ENCODE measurements at places on chromosomes 3 and 15.

DNA sequence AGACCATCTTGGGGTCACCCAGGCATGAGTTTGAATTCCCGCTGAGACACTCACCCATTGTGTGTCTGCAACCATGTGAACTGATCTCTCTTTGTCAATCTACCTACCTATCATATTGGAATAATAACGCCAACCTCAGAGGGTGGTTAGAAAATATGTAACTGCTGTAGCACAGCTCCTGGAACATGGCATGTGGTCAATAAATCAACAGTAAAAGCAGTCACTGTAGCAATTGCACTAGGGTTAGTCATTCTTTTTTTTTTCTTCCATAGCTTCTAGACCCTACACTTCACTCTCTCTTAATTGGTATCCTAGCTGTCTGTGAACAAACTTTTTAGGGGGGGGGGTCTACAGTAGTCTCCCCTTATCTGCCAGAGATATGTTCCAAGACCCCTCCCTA is 64.2 kb upstream of the SLCO2A1 start:
- DNase-seq, result no peak

DNA sequence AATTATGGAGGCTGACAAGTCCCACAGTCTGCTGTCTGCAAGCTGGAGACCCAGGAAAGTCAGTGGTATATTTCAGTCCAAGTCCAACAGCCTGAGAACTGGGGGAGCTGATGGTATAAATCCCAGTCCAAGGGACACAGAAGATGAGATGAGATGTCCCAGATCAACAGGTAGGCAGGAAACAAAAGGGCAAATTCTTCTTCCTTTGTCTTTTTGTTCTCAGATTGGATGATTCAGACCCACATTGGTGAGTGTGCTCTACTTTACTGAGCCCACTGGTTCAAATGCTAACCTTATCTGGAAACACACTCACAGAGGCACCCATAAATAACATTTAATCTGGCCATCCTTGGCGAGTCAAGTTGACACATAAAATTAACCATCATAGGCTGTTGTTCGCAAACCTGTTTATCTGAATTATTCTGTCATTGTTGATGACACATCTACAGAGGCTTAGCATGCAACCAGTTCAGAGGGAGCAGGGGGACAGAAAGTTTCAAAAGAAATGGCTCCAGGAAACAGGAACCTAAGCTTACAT is 62.7 kb upstream of the ITGA11 start:
- no peak for DNase-seq

GRCh38 chr3:101039285-101039684 is 46.1 kb upstream of the ABI3BP start:
- DNase-seq, result no peak

GRCh38 chr3:124935264-124935663 is 713 bp upstream of the MUC13 start:
- DNase-seq, result no peak

- DNase-seq, result no peak
Observed at GRCh38 chr15:47971637-47972036, 149.2 kb upstream of the SLC24A5 start.

GRCh38 chr15:65420975-65421359 is 1.8 kb downstream of the IGDCC4 start:
- DNase-seq, result no peak

DNA sequence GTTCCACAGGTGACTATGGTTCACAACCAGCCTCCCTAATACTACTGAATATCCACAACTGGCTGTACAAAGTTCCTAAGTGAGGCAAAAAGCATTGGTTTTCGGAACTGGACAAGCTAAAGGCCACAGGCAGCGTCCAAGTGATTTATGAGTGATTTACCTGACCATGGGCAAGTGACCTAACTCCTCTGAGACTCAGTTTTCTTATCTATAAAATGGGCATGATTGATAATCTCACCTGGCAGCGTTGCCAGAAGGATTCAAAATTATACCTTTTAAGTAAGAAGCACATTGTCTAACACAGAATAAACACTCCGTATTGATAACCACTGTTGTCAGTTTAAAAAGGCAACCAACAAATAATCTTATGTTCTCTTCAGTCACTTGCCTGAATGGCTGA is 29.8 kb downstream of the ADAMTS9 start:
- no peak for DNase-seq
